ENCODE measurements at places on chromosomes 16 and 17. TPM values are rescaled to one million over a fixed set of nuclear protein-coding genes. Genes with fewer than 3 reads are reported as not detected.

TMC7 gene
- total RNA-seq = 0.43 TPM

GRCh38 chr17:9336817-9337216 lies 238.8 kb downstream of the STX8 start:
- DNase-seq = no peak

DNA sequence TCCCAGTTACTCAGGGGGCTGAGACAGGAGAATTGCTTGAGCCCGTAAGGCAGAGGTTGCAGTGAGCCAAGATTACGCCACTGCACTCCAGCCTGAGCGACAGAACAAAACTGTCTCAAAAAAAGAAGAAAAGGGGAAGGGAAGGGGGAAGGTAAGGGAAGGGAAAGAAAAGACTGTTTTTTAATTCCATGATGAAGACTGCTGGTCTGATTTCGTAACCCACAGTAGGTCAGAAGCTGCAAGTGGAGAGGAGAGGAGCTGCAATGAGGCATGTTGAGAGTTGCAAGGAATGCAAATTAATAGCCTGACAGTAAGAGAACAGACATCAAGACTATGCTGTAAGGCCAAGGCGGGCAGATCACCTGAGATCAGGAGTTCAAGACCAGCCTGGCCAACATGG lies 33.3 kb downstream of the HELZ start:
- DNase-seq = peak; percentile 43

DNA sequence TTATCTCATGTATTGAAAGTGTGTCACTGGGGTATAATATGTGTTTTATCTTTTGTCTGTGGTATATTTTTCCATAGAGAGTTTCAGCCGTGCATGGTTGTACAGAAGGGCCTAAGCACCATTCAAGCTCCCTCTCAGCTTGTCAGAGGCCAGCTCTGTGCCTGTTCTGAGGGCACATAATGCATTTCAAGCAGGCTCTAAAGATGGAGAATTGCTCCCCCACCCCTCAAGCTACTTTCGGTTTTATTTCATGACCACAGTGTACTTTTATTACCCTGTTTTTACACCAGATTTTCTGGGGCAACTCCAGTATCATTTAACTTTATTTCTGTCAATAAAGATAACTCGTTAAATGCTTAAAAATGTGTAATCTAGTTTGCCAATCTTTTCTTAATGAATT lies 131.7 kb downstream of the SHISA6 start:
- DNase-seq = no peak

DNA sequence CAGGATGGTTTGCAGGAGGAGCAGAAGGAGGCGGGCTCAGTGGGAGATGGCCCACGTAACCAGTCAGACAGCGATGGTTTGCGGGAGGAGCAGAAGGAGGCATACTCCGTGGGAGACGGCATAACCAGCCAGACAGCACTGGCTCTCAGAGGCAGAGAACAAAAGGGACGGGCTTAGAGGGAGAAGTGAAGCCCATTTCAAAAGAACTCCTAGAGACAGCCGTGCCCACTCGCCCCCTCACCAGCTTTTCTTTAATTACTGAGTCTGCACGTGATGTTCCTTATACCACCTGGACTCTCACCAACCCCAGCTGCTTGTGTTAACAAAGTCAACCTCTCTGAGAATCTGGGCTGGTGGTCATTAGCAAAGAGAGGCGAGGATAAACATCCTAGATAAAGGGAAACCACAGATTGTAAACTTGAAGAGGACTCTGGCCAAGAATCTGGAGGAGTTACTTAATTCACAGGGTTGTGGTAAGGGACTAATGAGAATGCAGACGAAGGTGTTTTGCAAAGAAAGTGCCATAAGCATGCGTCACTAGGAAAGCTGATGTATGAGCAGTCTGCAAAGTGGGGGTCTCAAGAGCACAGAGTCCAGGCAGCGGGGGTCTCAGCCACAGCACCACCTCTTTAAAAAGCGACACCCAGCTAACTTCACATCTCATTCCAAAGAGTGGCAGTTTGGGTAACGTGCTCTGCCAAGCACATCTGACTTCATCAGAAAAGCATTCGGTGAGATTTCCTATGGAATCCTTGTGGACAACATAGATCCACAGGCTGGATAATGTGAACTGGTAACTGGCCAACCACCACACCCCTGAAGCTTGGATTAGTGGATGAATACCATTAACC lies 51.7 kb downstream of the NXN start:
- peak; percentile 85 for DNase-seq

TEKT5 gene
- total RNA-seq = not detected

DECR2 gene
- total RNA-seq = 12.9 TPM

- DNase-seq = no peak
Measured at GRCh38 chr16:75389096-75389690, 44.1 kb downstream of the CFDP1 start.

- DNase-seq = no peak
Measured at GRCh38 chr16:75209944-75210343, 3.0 kb upstream of the CTRB2 start.

- peak; percentile 15 for DNase-seq
Measured at GRCh38 chr16:66315210-66315825, 51.2 kb upstream of the CDH5 start.

SEZ6L2 gene
- 12.8 TPM for total RNA-seq

ULK2 gene
- total RNA-seq = 14.1 TPM

- DNase-seq = no peak
Measured at GRCh38 chr16:48870141-48870540, 260.2 kb upstream of the N4BP1 start.

MMP28 gene
- total RNA-seq = not detected

- DNase-seq = no peak
Measured at GRCh38 chr16:31080035-31080629, 5.9 kb downstream of the ZNF646 start.

DNA sequence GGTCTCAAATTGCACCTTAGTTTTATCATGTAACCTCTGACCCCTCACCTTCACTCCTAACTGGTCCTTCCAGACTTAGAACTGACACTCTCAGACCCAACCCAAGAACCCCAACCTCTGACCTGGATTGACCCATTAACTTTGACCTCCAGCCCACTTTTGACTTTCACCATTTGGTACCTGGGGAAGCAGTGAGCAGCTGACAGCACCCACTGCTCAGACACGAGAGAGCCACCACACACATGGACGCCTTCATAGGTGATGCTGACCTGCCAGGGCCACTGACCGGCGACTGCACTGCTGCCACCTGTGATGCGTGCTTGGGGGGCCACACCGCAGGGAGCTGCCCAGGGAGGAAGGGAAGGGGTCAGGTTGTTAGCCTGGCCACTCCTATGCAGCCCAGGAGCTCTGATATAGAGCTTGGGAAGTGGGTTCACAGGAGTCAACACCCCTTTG lies 2.5 kb downstream of the PRSS8 start:
- no peak for DNase-seq

DNA sequence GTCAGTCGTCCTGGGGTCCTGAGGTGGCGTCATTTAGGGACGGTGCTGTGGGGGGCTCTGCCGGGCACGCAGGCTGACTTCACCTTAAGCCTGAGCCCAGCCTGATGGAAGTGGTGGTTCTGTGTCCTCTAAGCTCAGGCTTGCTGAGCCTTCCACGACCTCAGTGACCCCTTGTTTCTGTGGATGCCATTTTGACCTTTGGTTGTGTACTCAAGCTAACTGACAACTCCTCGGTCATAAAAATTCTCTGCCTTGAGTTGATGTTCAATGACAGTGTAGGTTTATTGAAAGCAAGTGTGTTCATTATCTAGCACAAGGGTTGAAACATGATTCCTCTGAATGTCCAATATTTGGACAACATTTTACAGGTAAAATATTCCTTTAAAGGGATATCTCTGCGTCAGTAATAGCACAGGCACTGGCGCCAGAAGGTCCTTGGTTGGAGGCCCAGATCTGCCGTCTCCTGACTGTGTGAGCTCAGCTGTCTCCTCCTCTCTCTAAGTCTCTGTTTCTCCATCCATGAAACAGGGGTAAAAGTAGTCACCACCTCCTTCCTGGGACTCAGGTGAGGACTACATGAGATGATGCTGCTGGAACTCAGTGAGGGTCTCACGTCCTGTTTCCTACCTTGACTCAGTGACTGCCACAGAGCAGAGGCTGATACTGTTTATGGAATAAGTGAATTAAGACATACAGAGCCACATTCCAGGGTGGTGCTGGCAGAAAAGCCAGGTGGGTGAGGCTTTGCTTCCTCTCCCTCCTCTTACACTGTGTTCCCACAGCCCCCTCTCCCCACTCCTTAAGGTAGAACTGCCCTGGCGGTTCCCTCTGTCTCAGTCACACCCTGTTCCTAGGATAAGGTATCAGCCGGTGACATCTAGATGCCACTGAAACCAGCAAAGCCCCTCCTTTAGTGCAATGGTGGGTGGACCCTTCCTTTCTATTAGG lies 75.7 kb downstream of the IRF8 start:
- DNase-seq = no peak

- DNase-seq = no peak
Measured at GRCh38 chr16:82264756-82265155, 94.7 kb upstream of the MPHOSPH6 start.

MYCBPAP gene
- 0.58 TPM for total RNA-seq

GRCh38 chr17:77863814-77864161 lies 94.7 kb upstream of the TNRC6C start:
- DNase-seq = no peak

- DNase-seq = no peak
Measured at GRCh38 chr17:72122765-72123529, 2.1 kb downstream of the SOX9 start.

- DNase-seq = no peak
Measured at GRCh38 chr17:72872396-72872795, 220.1 kb downstream of the SLC39A11 start.

DNA sequence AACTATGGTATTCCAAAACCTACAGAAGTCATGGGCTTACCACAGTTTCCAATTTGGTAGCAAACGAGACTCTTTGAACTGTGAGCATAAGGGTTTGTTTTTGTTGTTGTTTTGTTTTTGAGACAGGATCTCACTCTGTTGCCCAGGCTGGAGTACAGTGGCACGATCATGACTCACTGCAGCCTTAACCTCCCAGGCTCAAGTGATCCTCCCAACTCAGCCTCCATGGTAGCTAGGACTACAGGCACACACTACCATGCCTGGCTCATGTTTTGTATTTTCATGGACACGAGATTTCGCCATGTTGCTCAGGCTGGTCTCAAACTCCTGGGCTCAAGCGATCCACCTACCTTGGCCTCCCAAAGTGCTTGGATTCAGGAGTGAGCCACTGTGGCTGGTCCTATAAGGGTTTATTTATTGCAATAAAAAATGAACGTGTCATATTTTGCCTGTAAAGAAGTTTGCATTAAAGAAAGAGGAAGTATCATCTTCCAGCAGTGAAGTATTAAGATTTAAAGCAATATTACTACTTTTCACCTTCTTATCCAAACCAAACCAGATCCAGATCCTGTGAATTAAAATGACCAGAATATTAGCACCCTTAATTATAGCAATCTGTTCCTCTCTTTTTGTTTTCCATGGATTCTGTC lies 37.2 kb downstream of the KCNJ2 start:
- no peak for DNase-seq
